NCI-H774 (cell line): ENCODE measurements at places on chromosomes 1 and 21.

DNA sequence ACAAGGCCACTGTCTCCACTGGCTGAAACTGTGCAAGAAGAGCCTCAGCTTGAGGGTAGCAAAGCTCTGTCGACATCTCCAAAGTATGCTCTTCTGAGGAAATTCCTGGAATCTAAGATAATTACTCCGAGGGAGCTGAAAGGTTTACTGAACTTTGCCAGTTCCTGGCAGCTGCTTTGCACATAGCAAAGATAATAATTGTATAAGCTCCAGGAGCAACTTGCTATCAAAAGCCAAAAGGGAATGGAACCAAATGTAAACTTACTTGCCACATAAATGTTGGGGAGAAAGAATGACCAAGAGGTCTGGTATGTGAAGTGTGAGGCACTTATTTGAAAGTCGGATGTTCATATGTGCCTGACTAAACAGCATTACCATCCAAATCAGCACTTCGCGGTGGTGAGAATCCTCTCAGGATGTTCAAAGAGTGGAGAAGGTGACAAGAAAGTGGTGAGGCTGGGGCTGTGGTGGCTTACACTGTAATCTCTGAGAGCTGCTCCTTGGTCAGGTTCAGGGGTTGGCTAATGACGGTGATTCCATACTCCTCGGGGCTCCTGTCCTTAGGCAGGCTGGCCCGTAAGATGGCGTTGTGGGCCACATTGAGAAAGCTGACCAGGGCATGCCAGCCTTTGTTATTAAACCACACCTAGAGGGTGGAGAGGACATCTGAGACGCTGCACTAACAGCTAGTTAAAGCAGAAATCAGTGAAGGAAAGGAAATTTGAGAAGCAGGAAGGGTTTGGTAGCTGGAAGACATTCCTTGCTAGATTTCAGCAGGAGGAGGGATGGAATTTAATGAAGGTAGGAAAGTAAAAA, 100.0 kb downstream of the ABCA4 start:
- no peak for DNase-seq

DNA sequence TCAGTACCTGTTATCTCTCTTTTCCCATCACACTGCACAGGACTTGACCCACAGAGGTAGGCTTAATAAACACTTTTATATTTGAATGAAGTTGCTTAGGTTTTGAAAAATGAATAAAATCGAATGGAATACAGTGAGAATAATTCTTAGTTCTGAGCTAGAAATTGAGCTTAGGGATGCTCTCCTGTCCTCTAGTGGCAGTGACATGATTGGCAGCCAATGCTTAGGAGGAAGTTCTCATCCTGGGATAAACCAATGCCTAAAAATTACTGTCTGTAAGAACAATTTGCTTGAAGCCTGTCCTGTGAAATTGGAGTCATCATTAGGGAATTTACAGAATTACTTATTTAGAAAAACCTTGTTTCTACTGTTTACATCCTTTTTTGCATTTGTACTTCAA, 21.3 kb upstream of the CYP4X1 start:
- no peak for DNase-seq

DNA sequence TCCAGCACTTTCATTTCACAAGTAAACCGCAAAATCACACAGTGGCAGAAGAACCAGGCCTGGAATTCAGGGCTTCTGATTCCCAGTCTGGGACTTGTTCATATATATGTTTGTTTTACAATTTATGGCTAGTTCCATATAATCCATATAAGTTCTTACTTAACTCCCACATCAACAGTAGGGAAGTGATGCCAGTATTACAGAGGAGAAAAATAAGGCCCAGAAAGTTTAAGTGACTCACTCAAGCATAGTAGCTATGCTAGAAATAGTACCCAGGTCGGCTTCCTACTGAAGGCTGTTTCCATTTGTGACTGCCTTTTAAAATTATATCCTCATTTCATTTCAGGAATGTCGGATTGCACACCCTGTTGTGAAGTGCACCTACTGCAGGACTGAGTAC, 1.4 kb downstream of the FAM76A start:
- DNase-seq, result no peak

- DNase-seq, result no peak
Observed at GRCh38 chr1:145916745-145917144, 1.8 kb downstream of the PEX11B start.

DNA sequence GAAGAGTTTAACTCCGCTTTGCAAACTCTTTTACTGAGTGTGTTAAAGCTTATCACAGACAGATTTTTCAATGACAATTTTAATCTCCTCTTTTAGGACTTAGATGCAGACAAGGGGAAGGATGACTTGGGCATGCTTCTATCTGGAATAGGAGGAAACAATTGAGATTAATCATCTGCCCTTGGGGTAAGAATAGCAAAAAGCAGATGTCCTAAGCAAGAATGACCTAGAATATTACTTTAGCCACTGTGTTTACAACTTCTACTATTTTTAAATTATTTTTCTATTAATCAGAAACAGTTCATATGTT, 569.0 kb upstream of the ADGRL2 start:
- DNase-seq, result no peak

GRCh38 chr1:168939110-168939946, 167.2 kb upstream of the ATP1B1 start:
- peak; percentile 34 for DNase-seq

GRCh38 chr21:33069994-33070743, at the start of gene OLIG1:
OLIG1 (plus strand) TSS chr21:33070141; CDS start chr21:33070247, 106 bp downstream.
- peak; percentile 10 for DNase-seq

GRCh38 chr1:110544753-110545152, 25.8 kb upstream of the KCNA10 start:
- DNase-seq, result no peak

DNA sequence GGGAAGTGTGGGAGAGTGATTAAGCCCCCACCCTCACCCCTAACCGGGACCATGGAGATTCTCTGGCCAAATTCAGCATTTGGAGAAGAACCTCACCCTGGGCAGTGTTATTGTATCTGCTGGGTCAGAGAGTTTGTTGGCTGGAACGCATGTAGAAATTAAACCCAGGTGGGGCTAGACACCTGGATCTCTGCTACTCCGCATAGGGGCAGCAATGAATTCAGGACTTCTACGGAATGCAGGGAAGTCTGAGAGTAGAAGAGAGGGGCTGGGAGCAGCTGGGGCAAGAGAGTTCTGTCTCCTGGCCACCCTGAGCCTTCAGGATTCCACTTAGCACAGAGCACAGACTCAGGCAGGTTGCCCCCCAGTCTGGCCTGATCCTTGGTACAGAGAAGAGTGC, 3.6 kb upstream of the CRABP2 start:
- no peak for DNase-seq

DNA sequence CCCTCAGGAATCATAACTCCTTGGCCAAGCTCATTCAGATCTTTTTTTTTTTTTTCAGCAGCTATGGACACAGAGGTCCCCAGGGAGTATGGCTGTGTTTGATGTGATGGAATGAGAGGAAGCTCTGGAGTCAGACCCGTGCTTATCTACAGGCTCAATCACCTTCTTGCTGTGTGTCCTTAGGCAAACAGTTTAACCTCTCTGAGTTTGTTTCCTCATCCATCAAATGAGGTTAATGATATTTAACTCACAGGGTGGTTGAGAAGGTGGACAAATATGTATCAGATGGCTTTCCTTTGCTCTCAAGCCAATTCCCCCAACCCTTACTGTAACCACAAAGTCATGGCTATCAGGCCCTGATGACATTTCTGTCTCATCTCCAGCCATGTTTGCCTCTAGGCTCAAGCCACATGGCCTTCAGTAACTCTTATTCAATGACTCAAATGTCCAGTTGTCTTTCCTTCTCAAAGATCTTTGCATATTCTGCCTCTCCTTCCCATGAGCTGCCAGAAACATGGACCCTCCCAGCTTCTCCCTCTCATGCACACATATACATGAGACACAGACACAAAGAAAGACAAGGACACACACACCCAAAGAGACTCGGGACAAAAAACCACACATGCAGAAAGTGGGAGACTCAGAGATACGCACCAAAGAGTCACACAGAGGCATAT, 303.5 kb upstream of the KAZN start:
- no peak for DNase-seq

DNA sequence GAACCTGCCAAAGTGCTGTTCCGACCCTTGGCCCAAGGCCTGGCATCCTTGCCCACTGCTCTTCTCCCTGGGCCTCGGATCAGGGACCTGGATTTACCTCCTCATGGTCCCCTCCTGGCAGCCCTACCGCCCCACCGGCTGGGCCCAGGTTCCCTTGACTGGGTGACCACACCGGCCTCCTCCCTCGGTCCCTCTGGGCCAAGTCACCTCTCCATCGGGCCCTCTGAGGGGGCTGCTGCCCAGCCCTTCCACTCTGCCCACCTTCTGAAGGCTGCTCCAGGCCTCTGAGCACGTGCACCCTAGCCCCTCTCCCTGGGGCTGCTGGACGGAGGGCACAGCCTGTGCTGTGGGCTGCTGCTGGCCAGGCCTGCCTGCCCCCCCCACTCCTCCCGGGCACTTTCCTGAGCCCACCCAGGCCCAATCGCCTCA, 9.3 kb upstream of the MMEL1 start:
- DNase-seq, result no peak

DNA sequence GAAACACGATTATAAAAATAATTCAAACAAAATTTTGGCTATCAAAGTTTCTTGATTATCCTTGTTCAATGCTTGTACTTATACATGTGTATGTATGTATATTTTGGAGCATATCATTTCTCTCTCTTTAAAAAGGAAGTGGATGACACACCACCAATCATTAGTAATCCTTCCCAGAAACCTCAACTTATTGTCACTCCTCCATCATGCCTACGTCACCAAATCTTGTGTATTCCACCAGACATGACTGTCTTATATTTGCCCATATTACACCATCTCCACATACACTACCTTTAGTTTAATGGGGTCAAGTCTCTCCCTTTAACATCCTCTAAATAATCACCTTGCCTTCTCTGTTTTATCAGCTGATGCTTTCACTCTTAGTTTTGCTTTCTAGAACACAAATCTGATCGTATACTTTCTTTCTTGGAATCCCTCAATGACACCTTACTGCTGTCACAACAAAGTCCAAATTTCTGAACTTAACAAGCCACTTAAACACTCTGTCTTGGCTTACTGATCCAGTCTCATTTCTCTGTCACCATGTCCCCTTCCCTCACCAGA, 124.0 kb downstream of the BRINP3 start:
- no peak for DNase-seq

GRCh38 chr1:233393084-233393840, 65.7 kb downstream of the MAP3K21 start:
- no peak for DNase-seq

DNA sequence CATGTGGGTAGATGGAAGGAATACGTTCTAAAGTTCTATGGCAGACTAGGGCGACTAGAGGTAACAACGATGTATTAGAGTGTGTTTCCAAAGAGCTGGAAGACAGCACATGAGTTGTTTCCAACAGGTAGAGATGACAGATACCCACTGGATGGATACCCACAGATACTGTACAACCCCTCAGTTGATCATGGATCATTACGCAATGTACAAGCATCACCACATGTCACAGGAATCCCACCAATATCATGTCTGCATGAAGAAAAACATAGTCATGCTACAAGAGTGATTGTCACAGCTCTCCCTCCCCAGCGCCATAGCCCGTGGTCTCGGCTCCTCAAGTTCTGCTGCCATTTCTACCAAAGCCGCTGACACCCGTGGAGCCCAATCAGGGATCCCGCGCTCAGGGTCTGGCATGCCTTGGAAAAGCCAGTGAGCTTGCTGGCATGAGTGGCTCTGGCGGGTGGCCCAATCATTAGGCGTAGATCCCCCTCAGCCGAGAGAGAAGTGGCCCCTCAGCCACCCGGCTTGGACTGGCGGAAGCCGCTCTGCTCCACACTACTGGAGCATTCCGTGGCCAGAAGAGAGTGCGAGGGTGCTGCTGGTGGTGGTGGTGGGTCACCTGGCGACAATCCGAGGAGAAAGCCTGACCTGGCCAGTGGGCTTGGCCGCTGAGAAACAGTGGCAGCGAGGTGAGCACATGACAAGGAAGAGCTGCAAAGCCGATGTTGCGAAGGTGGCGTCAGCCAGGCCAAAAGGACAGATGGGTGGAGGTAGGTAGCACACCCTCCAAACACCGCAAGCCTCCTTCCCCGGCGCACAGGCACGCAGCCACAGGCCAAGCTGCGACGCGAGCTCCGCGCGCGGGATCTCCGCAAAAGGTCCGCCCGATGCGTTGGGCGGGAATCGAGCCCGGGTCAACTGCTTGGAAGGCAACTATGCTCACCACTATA, 65.7 kb upstream of the FCGR2A start:
- DNase-seq, result no peak

GRCh38 chr1:247077213-247077612, 1.4 kb downstream of the ZNF670 start:
- DNase-seq, result no peak

DNA sequence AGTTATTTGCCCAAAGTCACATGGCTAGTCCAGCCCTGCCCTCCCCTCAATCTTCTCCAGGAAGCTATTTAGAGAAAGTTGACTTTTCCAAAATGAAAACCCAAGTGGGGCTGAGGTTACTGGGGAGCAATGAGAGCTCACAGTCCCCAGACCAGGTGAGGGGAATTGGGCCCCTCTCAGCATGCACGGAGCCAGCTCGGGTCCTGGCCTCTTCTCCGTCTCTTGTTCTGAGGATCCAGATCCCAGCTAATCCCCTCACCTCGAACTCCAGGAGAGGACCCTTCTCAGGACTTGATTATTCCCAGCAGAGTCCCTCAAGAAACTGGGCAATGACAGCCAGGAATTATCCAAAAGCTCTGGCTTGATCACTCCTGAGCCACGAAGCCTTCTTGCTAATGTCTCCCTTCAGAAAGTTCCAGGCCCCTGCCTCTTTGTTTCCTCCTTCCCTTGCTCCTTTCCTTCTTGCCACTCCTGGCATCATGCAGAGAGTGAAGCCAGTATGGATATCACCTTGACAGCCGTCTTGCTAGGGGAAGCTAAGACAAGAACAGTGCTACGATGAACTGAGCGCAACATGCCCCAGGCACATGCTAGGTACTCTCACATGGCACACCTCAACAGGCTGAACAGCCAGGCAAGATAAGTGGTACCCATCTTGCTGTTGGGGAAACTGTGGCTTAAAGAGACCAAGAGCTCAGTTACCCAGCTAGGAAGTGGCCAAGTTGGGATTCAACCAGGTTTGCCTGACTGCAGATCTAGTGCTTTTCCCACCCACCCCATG, 51.9 kb downstream of the KLHDC7A start:
- DNase-seq, result no peak

DNA sequence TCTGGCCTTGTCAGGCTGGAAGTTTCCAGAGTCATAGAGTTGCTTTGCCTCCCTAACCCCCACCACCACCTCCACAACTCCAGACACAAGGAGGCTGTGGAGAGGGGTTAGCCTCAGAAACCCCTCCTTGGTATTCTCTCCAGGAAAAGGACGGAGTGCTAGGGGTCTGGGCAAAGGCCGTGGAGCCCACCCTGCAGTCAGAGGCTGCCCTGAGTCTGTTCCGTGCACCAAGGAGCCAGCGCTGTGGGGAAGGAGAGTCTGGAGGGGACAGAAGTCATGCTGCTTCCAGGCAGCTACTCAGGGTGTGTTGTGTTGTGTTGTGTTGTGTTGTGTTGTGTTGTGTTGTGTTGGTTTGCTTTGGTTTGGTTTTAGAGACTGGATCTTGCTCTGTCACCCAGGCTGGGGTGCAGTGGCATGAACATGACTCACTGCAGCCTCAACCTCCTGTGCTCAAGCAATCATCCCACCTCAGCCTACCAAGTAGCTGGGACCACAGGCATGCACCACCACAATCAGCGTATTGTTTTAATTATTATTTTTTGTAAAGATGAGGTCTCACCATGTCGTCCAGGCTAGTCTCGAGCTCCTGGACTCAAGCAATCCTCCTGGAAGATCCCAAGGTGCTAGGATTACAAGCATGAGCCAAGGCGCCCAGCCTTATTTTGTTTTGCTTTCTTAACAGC, 122.2 kb upstream of the TMEM51 start:
- DNase-seq, result no peak

GRCh38 chr21:29382030-29382654, 83.4 kb downstream of the BACH1 start:
- no peak for DNase-seq
